Tongue (tissue), 3 donors: ENCODE measurements at places on chromosomes 3 and 15.
A peak's percentile ranks its signal among the peaks of the same experiment; 100 is the strongest.

GRCh38 chr3:190239325-190239724, 82.9 kb downstream of the CLDN1 start:
- no peak for DNase-seq

DNA sequence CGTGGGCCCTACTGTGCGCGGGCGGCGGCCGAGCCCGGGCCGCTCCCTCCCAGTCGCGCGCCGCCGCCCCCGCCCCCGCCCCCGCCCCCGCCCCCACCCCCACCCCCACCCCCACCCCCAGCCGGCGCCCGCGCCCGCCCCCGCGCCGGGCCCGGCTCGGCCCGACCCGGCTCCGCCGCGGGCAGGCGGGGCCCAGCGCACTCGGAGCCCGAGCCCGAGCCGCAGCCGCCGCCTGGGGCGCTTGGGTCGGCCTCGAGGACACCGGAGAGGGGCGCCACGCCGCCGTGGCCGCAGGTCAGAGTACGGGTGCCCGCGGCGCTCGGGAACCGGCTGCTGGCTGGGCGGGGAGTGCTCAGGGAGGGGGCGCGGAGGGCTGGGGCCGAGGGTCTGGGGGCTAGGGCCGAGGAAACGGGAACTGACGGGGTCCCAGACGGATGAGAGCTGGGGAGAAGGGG, 1.1 kb upstream of the PPARG start:
- peak; percentile 34 for DNase-seq

DNA sequence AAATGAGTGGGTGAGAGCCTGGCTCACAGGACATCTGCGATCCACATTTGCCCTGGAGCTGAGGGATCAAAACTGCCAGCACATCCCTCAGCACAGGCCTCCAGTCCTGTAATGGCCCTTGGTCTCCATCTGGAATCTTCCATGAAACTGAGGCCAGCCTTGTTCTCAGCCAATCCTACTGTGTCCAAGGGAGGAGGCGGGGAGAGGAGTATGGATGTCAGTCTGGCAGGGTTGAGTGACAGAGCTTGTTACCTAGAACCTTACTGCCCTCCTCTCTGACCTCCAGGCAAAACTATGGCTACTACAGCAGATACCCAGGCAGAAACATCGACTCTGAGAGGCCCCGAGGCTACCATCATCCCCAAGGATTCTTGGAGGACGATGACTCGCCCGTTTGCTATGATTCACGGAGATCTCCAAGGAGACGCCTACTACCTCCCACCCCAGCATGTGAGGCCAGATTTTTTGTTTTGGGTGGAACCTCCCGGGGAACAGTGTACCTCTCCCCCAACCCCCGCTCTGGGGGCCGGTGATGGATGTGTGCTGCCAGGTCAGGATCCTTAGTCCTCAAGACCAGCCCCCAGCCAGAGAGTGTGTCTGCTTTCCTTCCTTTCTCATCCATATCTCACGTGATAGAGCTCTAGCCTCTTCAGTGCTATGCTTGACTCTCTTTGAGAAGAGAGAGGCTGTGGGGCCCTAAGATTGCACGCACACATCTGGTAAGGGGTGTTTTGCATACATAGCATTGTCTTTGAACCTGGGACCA, 41.3 kb downstream of the CHDH start:
- no peak for DNase-seq

DNA sequence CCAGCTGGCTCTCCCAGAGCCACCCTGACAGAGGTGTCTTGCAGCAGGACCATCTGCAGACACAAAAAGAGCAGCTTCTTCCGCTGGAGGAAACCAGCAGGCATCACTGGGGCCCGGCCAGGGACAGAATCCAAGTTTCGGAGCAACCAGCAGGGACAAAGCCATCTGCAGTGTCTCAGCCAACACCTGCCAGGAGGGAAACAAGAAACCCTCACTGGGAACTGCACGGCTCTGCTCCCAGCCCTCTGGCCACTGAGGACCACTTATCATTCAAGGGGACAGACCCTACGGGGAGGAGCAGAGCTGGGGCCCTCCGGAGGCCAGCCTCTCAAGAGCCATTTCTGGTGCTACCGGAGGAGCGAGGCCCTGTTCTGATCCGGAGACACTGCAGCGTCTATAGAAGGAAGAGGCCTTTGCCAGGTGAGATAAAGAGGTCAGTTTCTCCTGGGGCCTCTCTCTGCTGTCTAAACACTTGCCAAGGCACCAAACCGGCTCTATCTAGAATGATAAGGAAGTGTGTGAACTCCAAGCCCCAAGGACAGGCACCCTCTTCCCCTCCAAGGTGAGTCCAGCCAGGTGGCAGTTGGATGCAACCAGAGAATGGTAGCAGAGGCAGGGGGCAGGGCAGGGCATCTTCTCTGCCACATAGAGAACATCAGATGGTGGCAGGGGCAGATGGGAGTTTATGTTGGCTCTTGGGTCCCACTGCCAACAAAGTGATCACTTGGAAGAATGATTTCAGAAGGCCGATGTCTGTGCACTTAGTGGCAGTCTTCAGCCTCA, 89.0 kb downstream of the CHSY1 start:
- DNase-seq, result peak; percentile 95

DNA sequence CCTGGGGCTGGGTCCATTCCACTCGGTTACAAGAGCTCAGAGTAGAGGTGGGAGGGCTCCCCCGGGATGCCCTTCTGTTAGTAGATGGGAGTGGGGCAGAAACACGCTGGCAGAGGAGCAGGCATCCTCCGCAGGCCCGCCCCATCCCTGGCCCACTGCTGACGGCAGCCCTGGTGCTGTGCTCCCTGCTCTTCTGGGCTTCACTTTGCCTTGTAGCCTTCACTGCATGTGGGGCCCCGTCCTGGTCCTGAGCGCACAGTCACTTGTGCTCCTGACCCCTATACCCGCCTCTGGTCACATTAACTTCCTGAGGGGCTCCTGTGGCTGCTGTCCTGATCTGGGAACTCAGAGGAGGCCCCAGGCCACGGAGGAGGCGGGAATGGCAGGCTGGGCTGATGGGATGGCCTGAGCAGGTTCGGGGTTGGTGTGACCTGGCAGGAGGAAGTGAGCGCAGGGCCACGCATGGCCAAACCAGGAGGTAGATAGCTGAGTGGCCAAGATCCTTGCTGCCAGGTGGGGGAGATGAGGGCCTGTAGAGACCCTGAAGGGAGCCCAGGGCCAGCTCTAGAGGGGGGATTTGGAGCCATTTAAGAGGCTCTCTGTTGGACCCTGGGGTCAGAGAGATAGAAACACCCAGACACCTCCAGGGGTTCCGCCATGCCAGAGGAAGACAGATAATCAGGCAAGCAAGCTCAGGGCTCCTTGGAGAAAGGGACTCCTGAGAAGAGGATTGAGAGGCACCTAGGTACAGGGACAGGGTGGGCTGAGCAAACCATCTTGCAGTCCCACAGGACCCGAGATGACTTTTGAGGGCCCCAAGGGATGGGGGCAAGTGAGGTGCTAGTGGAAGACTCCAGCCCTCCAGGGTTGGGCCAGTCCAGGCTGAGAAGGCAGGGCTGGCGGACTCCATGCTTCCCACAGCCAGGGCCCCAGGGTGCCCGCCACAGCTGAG, 92.2 kb upstream of the PRR23E start:
- no peak for DNase-seq

DNA sequence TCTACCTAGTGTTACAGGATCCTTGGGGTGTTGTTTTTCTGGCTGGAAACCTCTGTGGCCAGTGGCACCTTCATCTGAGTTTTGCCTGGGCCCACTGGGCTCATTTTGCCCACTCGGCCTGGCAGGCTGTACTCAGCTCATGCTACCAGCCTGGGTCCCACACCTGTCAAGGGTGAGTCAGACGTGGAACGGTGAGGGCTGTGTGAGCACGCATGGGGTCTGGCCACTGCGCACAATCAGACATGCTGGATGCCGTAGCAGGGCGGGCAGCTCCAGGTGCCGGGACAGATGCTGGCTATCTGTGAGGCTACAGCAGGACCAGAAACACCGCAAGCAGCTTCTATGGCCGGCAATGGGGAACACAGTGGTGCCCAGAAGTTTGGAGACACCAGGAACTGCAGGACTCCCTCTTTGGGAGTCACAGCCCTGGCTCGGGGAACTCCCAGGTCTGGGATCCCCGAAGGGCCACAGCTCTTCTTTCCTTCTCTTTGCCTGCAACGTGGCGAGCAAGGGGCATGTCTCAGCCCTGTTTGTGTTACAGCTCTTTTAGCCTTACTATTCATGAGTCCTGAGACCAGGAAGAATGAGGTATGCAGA, 35.9 kb upstream of the DNAJC13 start:
- no peak for DNase-seq

- no peak for DNase-seq
Observed at GRCh38 chr15:29969562-29970401, 113.0 kb upstream of the GOLGA8J start.

GRCh38 chr15:62783303-62783957, 259.1 kb upstream of the TPM1 start:
- no peak for DNase-seq

DNA sequence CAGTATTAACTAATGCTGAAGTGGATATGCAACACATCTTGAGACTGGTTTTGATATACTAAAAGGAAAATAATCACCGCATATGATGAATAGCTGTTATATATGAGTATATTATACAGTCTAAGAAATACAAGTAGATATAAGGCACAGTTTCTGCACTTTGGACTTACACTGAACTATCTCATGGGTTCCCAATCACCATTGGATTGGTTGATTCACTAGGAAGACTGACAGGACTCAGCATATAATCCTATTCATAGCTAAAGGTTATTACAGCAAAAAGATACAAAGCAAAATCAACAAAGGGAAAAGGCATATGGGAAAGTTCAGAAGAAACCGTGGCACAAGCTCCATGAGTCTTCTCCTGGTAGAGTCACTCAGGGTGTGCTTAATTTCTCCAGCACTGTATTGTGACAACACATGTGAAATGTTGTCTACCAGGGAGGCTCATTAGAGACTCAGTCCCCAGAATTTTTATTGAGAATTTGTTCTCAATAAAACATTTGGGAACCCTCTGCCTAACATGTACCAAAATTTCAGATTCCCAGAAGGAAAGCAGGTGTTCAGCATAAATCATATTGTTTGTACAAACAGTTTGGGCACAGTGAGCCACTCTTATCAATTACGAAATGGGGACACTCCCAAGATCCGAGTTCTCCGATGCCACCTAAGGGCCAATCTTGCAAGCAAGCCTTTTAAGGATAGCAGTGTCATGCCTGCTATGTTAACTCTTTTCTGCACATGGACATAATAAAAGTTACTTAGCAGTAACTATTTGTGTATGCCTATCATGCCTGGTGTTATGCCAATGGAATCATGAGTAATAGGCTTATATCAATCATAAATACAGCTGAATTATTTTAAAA, 26.8 kb downstream of the CMC1 start:
- DNase-seq, result no peak

DNA sequence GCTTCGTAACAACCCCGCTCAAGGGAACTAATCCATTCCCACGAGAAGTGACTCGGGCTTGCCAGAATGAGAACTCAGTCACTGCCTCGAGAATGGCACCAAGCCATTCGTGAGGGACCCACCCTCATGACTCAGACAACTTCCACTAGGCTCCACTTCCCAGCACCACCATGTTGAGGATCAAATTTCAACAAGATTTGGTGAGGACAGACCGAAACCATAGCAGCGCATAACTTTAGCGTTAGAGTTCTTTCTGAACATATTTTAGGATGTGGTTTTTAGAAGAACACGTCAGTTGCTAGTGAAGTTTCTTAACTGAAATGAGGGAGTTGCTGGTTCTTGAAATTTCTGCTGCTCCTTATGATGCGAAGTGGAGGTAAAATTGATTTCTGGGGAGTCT, 13.5 kb downstream of the PTPRG start:
- no peak for DNase-seq

DNA sequence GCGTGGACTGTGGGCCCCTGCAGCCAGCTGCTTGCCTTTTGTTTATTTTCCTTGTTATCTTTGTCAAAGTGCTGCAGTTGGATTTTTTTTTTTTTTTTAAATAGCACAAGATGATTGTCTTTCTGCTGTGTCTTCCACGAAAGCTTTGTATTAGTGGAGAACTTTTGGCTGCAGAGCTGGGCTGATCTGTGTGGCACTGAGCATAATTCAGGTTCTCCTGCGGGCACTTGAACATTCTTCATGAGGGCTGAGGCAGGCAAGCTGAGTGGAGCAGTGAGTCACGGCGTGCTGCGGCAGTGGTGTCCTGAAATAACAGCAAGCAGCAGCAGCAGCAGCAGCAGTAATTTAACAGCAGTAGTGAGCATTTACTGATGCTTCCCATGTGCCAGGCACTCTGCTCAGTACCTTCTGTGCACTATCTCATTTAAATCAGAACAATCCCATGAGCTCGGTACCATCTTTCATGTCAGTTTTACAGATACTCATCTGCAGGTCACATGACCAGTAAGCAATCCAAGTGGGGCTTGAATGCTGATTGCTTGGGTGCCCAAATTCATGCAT, 45.8 kb downstream of the MITF start:
- DNase-seq, result peak; percentile 41

- DNase-seq, result no peak
Observed at GRCh38 chr3:34351882-34352777, 553.7 kb downstream of the PDCD6IP start.

GRCh38 chr3:140768941-140769340, 91.1 kb downstream of the TRIM42 start:
- no peak for DNase-seq

DNA sequence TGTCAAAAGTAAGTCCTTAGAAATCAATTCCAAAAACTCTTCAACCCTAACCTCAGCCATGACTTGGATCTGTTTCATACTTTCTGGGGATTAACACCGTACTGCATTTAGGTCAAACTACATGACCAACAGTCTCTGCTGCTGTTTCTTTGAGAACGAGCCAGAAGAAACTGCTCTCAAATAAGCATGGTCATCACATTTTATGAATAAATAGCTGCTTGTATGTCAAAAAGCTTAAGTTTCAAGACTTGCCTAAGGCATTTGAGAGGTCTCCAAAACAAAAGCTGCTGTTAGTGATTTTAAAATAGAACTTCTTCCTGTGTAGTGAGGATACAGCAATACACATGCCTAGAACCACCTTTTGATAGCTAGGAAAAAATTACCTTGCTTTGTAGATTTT, 166.3 kb upstream of the CHRM5 start:
- peak; percentile 31 for DNase-seq

- DNase-seq, result no peak
Observed at GRCh38 chr3:183255348-183255730, 2.3 kb downstream of the B3GNT5 start.

DNA sequence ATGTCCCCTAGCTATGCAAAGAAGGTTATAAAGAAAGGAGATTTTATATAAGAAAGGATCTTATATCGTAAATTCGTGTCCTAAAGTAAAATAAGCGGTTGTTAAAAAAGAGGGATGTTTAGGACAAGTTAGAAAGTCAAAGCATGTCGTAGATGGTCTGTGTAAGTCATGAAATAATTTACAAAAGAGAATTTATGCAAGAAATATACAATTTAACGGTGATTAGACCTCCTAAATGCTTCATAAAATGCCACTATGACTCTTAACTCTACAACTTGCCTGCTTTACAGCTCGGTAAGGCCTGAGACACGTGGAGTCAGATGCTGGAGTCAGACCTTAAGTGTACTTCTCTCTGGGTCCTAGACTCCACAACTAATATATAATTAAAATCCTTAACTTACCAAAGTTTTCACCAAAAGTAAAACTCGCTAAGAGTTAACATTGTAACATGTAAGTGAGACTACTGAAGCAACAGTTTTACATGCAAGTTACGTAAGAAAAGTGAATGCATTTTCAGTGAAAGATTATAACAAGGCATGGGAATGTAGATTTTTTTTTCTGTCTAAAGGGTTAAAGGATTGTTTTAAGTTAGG, 13.3 kb upstream of the SRPRB start:
- DNase-seq, result no peak
